ENCODE measurements at places on chromosomes 7 and 10. TPM values are rescaled to one million over a fixed set of nuclear protein-coding genes. Genes with fewer than 3 reads are reported as not detected.

DNA sequence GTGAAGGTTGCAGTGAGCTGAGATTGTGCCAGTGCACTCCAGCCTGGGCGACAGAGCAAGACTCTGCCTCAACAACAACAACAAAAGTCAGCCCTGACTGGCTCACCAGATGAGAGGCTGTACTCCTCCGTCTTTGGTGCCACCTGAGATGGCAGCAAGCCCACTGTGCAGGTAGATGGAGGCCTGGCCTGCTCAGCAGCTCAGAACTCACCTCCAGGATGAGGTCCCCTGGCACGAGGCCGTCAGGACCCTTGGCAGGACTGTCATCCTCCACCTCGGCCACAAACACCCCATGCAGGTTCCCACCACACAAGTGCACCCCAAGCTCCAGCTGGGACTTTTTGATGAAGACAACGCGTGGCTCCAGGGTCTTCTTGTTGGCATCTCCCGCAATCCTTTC is 117.2 kb downstream of the DLG5 start:
- no peak for DNase-seq
- H3K27ac ChIP-seq, result peak overlapping the region; percentile 35
- peaks cover 6% of the 10 kb centered on the region for H3K4me1 ChIP-seq
- no peak overlapping the region for H3K4me3 ChIP-seq
- no peaks in the 10 kb centered on the region for H3K27me3 ChIP-seq

- H3K27me3 ChIP-seq, result no peaks in the 10 kb centered on the region
- peak overlapping the region; percentile 86 for H3K27ac ChIP-seq
- peaks cover 5% of the 10 kb centered on the region for H3K36me3 ChIP-seq
- peaks cover 26% of the 10 kb centered on the region for H3K4me1 ChIP-seq
Measured at GRCh38 chr7:87220026-87220733, 648 bp upstream of the TMEM243 start.

GRCh38 chr7:2545746-2546425 is 9.4 kb downstream of the BRAT1 start:
- peaks cover 82% of the 10 kb centered on the region for H3K36me3 ChIP-seq
- H3K27me3 ChIP-seq, result no peaks in the 10 kb centered on the region
- DNase-seq, result no peak
- H3K4me1 ChIP-seq, result no peaks in the 10 kb centered on the region
- no peak overlapping the region for H3K27ac ChIP-seq

- H3K27ac ChIP-seq, result no peak overlapping the region
- no peaks in the 10 kb centered on the region for H3K27me3 ChIP-seq
- peaks cover 6% of the 10 kb centered on the region for H3K4me1 ChIP-seq
- no peaks in the 10 kb centered on the region for H3K36me3 ChIP-seq
- no peak for DNase-seq
Measured at GRCh38 chr10:58371473-58371872, 13.7 kb upstream of the TFAM start.

DNA sequence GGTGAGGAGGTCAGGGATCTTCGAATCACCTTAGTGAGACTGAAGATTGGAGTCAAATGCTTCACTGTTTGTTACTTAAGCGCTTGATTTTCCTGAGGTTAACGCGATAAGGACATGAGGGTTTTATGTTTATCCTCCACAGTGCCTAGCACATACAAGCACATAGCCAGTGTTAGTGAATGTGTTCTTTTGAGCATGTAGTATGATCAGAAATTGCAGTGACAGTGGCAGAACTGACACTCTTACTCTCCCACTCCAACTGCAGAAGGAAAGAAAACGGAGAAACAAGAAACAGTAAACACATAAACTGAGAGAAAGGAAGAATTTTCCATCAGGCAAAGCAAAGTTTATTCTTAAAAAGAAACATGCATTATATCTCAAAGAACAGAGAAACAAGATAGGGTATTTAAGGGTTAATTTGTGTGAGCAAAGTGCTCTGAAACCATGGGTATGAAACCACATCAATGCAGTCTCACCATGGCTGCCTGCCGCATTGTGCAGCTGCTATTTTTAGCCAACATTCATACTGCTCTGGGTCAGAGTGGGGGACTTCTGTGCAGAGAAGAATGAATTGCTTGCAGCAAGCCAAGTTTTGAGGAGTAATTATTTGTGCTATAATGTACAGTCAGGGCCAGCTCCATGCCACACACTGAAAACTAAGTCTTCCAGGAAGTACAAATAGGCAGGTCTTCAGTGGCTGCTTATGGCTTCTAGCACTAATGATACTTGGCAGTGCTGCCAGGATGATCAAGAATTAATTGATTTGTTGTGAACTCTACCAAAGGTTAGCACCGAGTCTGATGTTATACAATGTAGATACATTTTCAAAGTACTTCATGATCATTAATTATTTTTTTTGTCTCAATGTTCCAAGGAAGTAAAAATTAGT is 152.0 kb downstream of the MACC1 start:
- H3K4me3 ChIP-seq, result no peak overlapping the region
- H3K27me3 ChIP-seq, result no peaks in the 10 kb centered on the region
- no peak for DNase-seq

DNA sequence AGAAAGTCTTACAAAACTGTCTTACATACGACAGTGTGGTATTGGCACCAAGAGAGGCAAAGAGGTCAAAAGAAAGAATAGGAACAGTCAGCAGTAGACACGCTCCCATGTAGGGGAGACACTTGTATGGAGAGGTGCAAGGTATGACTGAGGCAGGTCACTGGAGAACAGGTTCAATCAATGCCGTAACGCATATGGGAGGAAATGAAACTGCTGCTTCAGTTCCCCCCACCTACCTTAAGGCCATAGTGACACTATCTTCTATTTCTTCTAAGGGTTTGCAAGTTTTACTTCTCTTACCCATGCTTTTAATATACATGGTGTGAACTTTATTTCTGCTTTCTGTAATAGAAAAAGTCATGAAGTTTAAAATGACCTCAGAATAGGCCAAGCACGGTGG is 5.5 kb upstream of the PITRM1 start:
- DNase-seq, result no peak
- peaks cover 3% of the 10 kb centered on the region for H3K4me1 ChIP-seq
- no peak overlapping the region for H3K4me3 ChIP-seq
- H3K27me3 ChIP-seq, result peaks cover 15% of the 10 kb centered on the region
- no peaks in the 10 kb centered on the region for H3K36me3 ChIP-seq
- H3K27ac ChIP-seq, result no peak overlapping the region

DNA sequence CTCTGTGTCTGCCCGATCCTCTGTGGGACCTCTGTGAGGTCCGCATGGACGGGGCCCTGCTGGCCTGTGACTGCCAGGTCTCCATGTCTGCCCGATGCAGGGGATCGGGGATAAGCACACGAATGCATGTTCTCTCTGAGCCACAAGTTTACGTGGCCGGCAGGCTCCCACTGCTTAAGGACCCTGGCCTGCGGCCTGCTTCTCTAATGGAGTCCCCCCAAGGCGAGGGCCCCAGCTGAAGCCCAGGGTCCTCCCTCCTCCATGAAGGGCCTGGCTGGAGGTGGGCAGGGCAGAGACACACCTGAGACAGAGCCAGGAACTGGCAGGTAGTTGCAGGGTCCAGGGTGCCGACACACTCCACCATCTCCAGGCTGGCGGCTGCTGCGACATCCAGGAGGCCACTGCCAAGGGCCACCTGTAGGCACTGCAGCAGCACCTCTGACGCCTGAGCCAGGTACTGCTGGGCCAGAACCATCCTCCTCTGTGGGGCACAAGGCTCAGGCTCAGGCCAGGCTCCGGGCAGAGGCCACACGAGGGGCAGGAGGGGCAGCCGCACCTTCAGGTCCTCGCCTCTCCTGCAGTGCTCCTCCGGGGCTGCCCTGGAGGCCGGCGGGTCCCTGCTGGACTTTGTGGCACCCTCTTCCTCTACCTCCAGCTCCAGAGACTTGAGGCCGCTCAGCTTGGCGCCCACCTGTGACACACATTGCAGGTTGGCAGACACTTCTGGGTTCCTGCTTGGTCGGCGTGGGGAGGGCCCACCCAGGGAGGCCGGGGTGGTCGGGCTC is 60.9 kb upstream of the NKX6-2 start:
- no peak for DNase-seq
- no peak overlapping the region for H3K27ac ChIP-seq
- peaks cover 8% of the 10 kb centered on the region for H3K27me3 ChIP-seq

The SDK1 gene
- total RNA-seq, result 1.5 TPM
